ENCODE measurements at places on chromosomes 2 and 18. TPM values are rescaled to one million over a fixed set of nuclear protein-coding genes. Genes with fewer than 3 reads are reported as not detected.

- no peak for DNase-seq
Observed at GRCh38 chr2:136486115-136486514, 279.2 kb upstream of the THSD7B start.

DNA sequence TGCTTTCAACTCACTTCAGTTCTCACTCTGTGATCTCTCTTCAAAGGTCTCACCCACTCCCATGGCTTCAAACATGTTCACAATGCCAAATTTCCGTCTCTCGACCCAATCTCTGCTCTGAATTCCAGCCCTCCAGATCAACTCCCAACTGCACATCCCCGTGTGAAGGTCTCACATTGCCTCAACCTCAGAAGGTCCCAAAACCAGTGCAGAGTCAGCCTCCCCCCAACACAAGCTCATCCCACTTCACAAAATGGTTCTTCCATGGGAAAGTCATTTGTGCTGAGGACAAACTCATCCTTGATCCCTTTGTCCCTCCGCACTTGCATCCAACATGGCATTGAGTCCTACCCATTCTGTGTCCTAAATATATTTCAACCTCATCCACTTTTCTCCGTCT is 31.0 kb upstream of the GNAL start:
- peak; percentile 70 for DNase-seq

DNA sequence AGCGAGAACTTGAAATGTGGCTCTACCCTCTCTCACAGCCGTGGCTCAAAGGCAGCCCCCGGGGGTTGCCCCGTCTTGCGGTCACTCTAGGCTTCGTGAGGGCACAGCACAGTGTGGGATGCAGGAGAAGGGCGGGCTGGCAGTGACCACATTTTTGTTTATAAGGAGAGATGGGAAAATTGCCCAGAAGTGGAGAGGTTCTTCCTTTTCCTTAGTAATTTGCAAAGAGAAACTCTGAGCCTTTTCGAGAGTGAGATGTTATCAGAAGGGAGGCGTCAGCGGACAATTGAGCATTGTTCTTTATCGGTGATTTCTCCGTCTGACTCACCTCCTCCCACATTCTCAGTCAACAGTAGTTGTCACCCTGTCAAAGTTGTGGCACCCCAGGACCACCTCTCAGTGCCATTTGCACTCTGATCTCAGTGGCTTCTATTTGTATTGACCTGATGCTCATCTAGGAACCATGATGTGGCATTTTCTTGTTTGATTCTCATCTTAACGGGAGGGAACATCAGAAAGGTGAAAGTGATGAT is 89.6 kb downstream of the ACAA2 start:
- peak; percentile 69 for DNase-seq

GRCh38 chr2:195910570-195910969 is 158.1 kb downstream of the DNAH7 start:
- DNase-seq: no peak

GRCh38 chr2:209401788-209402187 is 22.1 kb upstream of the MAP2 start:
- DNase-seq: no peak

DNA sequence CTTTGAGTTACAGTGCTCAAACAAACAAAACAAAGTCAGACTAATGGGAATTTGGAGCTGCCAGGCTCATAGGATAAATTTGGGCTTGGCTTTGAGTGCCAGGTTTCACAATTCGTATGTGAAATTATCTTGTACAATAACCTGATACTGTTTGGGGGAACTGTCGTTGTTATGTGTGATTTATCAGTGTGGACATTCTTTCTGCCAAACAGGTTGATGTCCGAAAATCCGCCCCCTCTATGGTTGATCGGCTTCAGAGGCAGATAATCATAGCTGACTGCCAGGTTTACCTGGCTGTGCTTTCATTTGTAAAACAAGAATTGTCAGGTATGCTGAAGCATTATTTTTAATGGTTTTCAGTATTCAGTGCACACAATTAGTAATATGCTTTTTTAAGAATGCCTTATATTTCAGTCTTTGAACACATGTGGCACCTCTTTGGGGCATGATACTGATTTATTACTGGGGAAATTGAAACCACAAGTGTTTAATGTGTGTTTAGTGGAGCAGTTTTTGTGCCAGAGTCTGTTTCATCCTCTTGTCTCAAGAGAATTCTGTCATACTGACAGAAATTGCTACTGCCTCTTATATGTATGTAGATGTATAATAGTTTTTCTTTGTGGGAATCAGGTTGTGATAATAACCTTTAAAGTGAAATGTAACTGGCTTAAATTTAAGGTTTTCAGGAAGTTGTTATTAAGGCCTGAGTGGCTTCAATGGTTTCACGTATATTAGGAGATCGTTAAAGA is 54.6 kb downstream of the TTC39C start:
- DNase-seq: no peak

DNA sequence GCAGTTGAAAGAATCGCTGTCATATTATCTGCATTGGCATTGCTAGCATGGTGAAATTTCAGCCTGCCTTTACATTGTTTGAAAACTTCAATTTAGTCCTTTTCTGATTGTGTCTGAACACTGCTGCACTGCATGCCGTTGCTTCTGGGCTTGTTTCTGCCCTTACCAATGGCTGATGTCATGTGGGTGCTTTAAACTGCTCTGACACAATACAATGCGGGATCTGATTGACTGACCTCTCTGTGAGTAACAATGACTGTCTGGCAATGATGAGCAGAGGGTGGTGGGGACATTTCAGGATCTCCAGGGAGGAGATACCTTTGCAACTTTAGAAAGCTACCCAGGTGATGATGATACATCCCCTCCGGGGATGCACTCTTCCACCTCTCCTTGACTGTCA is 119.5 kb upstream of the ZBTB14 start:
- DNase-seq: no peak

GRCh38 chr18:9958861-9959399 is 45.1 kb downstream of the VAPA start:
- no peak for DNase-seq

GRCh38 chr2:28274911-28275685 is 117.6 kb upstream of the FOSL2 start:
- no peak for DNase-seq

DNA sequence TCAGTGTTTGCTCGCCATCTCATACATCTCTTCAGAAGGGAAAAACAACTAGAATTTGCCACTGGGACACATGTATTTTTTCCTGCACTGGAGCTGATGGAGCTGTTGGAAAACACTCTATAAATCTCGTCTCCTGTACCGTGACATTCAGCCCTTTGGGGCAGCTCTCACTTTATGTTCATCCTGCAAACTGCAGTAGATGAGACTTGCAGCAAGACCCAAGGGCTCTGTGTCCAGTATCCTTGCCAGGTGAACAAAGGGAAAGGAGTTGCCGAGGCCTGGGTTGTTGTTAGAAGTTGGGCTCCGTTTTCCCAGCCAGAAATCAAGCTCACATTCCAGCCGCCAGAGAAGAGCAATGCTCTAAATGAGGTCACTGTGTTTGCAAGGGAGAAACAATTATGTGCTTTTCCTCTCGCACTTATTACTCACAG is 285.1 kb downstream of the SLC4A3 start:
- DNase-seq: no peak

GRCh38 chr2:222709191-222709891 is 37.9 kb downstream of the MOGAT1 start:
- DNase-seq: no peak

DNA sequence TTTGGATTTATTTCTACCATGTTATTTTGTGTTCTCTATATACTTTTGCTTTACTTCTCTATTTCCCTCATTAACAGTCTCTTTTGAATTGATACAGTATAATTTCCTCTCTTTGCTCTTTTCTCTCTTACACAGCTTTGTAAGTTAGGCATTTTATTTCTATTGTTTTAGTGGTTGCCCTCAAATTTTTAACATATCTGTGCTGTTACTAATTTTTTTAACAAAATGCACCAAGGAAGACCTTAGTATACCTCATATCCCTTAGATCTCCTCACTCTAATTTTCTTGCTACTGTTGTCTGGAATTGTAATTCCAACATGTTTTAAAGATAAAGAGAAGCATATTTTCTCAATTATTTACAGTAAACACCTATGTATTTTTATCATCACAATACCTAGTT is 416.8 kb upstream of the SLC14A2 start:
- DNase-seq: no peak

- DNase-seq: no peak
Observed at GRCh38 chr2:166539340-166540162, 45.5 kb upstream of the SCN7A start.

GRCh38 chr2:201628545-201628944 is 14.8 kb downstream of the TMEM237 start:
- no peak for DNase-seq

DNA sequence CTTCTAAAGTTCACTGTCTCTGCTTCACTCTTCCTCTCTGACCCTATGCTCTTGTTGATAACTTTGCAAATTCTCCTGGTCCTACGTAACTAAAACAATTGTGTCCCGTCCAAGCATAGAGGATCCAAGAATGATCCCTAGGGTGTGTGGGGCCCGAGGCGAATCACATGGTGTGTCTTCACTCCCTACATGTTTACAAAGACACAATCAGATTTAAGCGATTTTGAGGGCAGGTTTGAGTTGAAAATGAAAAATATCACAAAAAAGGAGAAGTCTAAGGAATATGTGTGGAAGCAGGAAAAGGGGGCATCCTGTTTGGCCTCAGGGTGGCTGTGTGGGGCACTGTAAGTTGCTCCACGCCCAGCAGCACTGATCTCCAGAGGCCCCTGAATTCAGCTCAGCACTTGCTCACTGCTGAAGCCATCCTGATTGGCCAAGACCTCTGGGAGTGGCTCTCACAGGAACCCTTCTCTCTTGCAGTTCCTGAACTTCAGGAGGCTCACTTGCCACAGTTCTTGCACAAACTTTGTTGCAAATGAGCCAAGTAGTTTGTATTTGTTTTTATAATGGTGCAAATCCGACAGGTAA is 363.6 kb downstream of the ZNF521 start:
- no peak for DNase-seq

The CD8B2 gene
- 0.74 TPM for total RNA-seq

The SH2D6 gene
- total RNA-seq: not detected

The SP140 gene
- total RNA-seq: 7.4 TPM

The ACVR1C gene
- 6.6 TPM for total RNA-seq

The SCYGR4 gene
- not detected for total RNA-seq

The POTEI gene
- not detected for total RNA-seq

The NT5DC4 gene
- not detected for total RNA-seq

The VWA3B gene
- total RNA-seq: not detected

The CRYBA2 gene
- not detected for total RNA-seq

The ADGRF3 gene
- total RNA-seq: 0.49 TPM

The SLC5A7 gene
- 1.7 TPM for total RNA-seq

Measured in vagina (tissue), 2 donors.